NK-92 treated with Interleukin-12 subunit alpha and Interleukin-12 subunit beta, amount 100 ng/mL, for 24 hours (cell line): ENCODE measurements at places on chromosomes 3 and 15.

DNA sequence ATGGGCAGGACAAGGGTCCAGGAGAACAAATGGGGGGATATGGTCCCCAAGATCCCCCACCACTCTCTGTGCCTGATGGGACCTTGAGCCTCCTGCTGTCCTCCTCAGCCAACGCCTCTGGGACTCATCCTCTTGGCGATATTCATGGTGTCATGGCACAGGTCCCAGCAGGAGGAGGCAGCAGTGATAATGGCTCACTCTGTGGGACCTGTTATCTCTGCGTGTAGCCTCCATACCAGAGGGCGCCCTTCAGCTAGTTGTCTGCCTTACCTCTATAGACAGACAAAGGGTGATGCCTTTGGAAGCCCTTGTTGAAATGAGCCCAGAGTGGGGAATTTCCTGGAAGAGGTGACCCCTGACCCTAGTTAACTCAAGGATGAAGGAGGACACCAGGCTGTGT, 7.4 kb downstream of the ZBTB47 start:
- no peak for DNase-seq

DNA sequence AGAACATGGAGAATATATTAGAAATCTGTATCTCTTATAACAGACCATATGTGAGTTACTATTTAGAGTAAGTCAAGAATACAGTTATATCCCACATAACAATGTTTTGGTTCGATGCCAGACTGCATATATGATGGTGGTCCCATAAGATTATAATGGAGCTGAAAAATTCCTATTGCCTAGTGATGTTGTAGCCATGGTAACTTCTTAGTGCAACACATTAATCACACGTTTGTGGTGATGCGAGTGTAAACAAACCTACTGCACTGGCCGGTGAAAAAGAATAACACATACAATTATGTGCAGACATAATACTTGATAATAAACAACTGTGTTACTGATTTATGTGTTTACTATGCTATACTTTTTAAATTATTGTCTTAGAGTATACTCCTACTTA, 69.8 kb upstream of the MNS1 start:
- DNase-seq = no peak

DNA sequence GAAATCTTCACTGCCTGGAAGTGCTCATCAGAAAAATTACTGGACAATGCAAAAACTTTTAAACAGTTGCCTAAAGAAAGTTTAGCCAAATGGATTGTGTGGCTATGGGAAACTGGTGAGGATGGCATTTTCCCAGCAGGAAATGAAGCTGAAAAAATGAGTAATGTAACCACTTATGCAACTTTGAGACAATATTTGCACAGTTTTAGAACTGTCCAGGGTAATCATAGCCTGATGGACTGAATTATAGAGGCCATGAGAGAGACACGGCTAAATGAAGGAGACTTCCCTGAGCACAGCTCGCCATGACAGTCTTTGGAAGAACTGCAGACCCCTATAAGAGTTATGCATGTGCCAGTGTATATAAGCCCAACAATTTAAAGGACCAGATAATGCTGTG, 881.5 kb downstream of the VGLL3 start:
- no peak for DNase-seq

- no peak for DNase-seq
Measured at GRCh38 chr3:36693670-36694069, 70.7 kb downstream of the DCLK3 start.

GRCh38 chr3:94862703-94863102, 799.8 kb downstream of the NSUN3 start:
- no peak for DNase-seq

GRCh38 chr15:45572617-45573016, 14.6 kb upstream of the BLOC1S6 start:
- no peak for DNase-seq

DNA sequence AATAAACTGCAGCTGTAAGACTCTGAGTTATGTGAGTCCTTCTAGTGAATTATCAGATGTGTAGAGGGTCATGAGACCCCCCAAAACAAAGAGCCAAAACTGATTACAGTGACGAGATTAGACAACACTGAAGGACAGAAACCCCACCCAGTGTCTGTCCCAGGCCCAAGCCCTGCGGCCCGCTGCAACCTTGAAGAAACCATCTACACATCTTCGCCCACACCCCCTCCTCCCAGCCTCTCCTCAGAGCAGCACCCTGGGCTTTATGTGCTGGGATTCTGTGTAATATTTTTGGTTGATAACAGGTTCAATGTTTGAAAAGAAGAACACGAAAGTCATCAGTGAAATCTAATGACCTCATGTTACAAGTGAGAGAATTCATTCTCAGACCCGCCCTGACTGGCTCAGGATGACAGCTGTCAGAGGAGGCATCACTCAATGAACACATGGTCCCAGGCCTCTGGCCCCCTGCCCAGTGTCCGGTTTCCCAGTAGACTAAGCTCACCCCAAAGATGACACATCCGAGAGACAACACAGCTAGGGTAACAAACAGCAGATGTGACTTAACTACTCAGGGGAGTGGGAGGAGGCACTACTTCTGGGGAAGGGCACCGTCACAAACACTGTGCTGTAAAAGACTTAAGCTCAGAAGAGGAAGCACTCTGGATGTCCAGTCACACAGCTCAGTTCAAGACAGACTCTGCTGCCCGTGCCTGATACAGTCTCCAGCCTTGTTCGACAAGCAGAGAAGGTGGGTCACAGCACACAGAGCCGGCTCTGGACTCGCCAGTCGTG, 48.9 kb downstream of the NIPA2 start:
- no peak for DNase-seq

- no peak for DNase-seq
Measured at GRCh38 chr3:136070953-136071949, 105.7 kb downstream of the PPP2R3A start.

DNA sequence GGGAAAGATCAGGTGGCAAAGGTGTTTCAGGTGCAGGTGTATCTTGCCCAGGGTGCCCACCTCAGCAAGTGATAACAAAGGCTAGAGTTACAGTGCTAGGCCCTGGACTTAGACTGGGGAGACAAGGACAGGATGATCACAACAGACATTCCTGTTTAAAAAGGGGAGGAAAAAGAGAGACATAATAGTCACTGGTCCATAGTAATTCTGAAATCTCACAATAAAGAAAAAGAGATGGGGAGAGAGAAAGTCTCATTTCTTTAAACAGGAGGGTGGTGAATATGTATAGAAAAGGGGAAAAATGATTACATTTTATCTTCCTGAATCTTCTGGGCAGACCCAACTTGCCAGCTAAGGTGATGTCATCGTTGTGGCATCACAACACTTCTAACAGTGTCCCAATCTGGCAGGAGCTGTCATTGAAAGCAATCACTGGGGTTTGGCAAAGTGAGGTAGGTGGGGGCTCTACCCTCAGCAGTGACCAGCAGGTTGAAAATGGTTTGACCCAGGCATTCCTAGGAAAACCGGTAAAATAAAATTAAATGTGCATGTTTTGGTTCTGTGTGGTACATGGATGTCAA, 99.5 kb downstream of the ZNF621 start:
- no peak for DNase-seq

GRCh38 chr15:97023488-97023844, 693.0 kb downstream of the NR2F2 start:
- DNase-seq = no peak

GRCh38 chr3:116000311-116000710, 377.0 kb downstream of the GAP43 start:
- DNase-seq = peak; percentile 3

DNA sequence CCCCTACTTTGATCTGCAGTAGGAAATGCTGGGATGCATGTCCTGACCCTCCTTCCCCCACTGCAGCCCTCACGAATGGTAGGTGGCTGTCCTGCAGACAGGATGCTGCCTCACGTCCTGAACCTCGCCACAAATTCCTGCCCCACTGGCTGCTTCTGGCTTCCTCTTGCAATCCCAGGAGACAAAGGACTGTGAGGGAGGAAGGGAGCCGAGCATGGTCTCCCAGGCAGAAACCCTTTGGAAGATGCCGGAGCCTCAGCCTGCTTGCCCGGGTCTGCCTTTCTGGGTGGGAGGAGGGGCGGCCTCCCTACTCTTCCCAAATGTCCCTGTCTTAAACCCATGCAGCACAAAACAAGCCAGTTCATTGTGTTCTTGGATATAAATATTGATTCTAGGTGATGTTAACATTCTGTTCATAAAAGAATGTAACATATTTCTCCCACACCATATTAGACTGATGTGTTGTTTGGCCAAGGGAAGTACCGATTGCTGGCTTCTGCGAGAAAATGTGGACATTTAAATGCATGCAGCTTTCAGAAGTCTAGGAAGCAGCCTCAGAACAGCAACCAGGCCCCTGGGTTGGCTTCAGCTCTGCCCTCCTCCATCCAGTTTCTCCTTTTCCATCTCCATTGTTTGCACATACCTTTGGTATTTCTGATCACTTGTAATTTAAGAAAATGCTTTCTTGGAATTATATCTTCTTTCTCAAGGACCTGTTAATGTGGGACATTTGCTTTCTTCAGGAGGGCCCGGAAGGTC, 75.3 kb downstream of the HMG20A start:
- DNase-seq = no peak

- DNase-seq = no peak
Measured at GRCh38 chr3:145719114-145719513, 441.9 kb downstream of the PLOD2 start.

DNA sequence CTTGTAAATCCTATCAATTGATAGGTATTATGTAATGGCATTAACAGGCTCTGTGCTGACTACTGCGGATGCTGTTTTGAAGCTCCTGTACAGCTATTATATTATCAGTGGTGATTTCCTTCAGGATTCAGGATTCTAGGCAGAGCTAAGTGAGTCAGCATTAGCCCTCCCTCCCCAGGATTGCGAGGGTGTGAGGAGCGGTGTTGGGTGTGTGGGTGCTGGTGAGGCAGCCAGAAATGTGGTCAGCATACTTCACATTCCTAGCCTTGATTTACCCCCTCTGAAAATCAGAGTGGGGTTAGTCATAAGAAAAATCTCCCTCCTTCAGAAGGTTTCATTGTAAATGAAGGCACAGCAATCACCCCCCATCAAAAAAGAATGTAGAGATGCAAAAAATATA, 72.5 kb downstream of the SNTN start:
- DNase-seq = no peak
